A172 (cell line): ENCODE measurements at places on chromosomes 5 and 9. TPM values are rescaled to one million over a fixed set of nuclear protein-coding genes. Genes with fewer than 3 reads are reported as not detected.

The TAF11L5 gene
- not detected in 2 replicates for total RNA-seq

The TRPM6 gene
- 0.05 and 0.17 TPM in 2 replicates for total RNA-seq

- DNase-seq = no peak
Measured at GRCh38 chr9:124770359-124771020, 621 bp downstream of the NR6A1 start.

- DNase-seq = peak; percentile 68
Measured at GRCh38 chr9:98374385-98375051, 119.1 kb upstream of the TBC1D2 start.

DNA sequence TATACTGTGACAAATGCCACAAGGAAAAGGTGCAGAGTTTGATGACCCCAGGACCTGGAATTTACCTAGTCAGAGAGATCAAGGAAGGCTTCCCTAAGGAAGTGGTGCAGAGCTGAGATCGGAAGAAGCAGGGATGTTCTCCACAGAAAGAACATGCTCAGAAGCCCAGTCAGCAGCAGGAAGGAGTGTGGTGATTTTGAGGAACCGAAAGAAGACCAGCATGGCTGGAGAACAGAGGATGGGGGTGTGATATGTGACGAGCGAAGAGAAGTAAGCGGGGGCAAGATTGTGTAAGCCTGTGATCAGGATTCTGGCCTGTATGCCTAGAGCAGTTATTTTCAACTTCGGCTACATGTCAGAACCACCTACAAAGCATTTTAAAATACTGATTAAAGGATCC is 18.7 kb upstream of the PIK3R1 start:
- no peak for DNase-seq

The REEP2 gene
- 37.7 and 43.5 TPM in 2 replicates for total RNA-seq

DNA sequence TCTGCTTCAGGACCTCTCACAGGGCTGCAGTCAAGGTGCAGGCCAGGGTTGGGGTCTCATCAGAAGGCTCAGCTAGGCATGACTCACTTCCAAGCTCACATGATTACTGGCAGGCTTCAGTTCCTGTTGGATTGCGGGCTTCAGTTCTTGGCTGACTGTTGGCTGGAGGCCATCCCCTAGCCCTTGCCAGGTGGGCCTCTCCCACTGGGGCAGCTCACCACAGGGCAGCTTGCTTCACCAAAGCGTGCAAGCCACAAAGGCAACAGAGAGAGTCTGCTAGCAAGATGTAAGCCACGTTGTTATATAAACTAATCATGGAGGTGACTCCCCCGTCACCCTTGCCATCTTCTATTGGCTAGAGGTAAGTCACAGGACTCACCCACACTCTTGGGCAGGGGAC is 14.4 kb downstream of the CPLX2 start:
- DNase-seq = peak; percentile 40

The UAP1L1 gene
- 94.6 and 109 TPM in 2 replicates for total RNA-seq

The TSLP gene
- total RNA-seq = not detected in 2 replicates

DNA sequence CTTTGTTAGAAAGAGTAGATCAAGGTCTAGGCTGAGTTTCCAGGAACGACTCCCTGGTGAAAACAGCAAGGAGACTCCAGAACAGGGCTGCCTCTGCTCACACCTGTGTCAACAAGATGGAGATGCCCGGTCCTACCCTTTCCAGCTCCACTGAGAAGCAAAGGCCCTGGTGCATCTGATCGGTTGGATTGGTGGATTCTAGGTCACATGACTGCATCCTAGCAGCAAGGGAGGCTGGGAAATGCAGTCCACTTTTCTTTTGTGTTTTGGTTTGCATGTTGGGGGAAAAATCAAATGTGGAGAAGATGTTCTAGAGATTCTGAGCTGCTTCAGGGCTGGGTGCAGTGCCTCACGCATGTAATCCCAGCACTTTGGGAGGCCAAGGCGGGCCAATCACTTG is 82.0 kb upstream of the TRIO start:
- DNase-seq = no peak
